Activated T-cell treated with anti-CD3 and anti-CD28 coated beads, Interleukin-2, amount 50 U/mL, for 72 hours (primary cell): ENCODE measurements at places on chromosomes 1 and 21.

DNA sequence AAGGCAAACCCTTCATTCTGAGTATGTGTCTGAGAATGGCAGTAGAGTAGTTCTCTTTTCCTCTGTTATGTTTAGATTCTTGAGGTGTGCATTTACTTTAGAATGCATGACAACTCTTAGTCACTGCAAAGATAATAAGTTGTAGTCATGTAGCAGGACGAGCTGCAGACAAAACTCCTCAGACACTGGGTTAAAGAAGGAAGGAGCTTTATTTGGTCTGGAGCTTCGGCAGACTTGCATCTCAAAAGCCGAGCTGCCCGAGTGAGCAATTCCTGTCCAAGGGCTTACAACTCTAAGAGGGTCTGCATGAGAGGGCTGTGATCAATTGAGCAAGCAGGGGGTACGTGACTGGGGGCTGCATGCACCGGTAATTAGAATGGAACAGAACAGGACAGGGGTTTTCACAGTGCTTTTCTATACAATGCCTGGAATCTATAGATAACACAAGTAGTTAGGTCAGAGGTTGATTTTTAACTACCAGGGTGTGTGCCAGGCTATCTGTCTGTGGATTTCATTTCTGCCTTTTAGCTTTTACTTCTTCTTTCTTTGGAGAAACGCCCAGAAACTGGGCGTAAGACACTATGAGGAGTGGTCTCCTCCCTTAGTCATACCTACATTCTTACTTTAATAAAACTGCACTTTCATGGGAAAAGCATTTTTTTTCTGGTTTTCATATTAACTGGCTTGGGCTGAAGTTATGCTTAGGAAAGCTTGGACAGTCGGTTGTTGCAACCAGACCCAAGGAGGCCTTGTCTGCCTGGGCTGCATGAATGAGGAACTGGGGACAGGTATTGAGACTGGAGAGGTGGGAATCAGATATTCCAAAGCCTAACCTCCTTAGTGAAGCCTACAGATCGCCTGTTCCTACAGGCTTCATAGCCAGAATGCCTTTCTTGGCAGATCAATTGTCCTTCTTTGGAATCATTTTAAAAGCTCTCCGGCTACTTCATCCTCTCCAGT is 115.1 kb downstream of the RHOU start:
- no peak for DNase-seq

DNA sequence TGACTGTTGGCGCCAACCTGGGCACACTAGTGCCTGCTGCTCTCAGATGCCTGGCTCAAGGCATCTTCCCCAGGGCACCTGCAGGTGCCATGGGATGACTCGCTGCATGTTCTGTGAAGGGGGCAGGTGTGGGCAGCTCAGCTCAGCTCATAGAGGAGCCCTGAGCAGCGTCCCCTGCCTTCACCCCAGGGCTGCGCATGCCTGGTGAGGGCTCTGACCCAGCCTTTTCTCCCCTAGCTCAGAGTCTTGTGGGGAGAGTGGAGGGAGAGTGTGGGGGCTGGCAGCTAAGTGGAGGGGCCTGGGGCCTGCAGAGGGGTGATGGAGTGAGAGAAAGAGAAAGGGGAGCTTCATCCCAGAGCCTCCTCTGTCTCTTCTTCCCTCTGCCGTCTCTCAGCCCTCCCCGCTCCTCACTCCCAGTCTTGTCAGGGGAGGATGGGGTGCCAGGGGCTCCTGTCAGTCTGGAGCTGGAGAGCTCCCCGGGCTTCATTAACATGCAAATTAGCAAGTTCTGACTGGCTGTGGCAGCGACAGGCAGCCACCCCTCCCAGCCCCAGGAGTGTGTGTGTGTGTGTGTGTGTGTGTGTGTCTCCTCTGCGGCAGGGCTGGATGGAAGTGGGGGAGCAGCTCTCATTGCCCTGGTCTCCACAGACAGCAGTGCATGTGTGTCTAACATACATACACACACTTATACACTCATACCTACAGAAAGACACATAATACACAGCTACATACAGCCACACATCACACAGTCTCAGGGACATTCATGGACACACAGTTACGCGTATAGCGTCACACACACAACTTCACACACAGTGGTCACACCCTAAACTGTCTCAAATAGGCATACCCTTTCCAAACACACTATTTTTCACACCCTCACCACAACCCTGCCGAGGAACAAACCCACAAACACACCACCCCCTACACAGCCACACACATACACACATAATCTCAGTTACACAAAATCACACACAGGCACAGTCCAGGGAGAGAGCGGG is 34.0 kb downstream of the FOXO6 start:
- DNase-seq = no peak

DNA sequence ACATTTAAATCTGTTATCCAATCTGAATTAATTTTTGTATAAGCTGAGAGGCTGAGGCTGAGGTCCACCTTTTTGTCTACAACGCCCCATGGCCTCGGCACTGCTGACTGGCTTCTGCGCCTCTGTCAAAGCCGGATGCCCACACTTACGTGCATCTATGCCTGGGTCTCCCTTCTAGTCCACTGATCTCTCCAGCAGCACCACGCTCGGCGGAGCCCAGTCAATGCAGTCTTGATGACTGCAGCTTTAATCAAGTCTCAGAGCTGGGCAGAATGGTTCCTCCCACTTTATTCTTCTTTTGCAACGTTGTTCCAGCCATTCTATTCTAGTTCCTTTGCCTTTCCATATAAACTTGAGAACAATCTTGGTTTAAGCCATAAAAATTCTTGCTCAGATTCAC is 9.4 kb downstream of the PRDM15 start:
- DNase-seq = no peak

- no peak for DNase-seq
These were observed 45.5 kb downstream of the MRPL37 start for GRCh38 chr1:54245501-54245900.

GRCh38 chr1:171661076-171661650 is 8.7 kb upstream of the MYOC start:
- no peak for DNase-seq

- DNase-seq = peak; percentile 90
These were observed 37.3 kb upstream of the TMEM222 start for GRCh38 chr1:27284425-27285273.

GRCh38 chr1:87973896-87974295 is 645.2 kb downstream of the LMO4 start:
- DNase-seq = no peak
